ENCODE measurements at places on chromosomes 13 and 19. TPM values are rescaled to one million over a fixed set of nuclear protein-coding genes. Genes with fewer than 3 reads are reported as not detected.
A peak's percentile ranks its signal among the peaks of the same experiment; 100 is the strongest.

DNA sequence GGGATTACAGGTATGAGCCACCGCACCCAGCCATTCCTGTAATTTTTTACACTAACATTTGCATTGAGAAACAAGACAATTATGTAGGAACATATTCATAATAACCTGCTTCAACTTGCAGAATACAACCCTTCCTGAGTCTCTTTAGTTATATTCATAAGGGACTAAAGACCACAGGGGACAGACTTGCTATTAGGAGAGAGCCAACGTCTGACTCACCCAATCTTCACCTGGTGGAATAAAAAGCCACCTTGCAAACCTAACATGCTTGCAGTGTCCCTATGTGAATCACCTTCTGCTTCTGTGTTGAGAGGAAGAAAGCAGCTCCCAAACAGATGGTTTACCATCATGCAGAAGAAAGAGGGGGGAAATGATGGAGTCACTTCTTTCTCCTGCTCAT is 456.1 kb downstream of the PCDH9 start:
- H3K27ac ChIP-seq, result no peak overlapping the region
- no peak for DNase-seq
- no peaks in the 10 kb centered on the region for H3K4me1 ChIP-seq
- no peaks in the 10 kb centered on the region for H3K36me3 ChIP-seq

The VSTM1 gene
- total RNA-seq, result not detected

GRCh38 chr19:41887711-41888382 is 4.9 kb downstream of the ARHGEF1 start:
- no peak overlapping the region for H3K27ac ChIP-seq
- no peak overlapping the region for H3K4me3 ChIP-seq
- H3K36me3 ChIP-seq, result no peaks in the 10 kb centered on the region
- no peaks in the 10 kb centered on the region for H3K27me3 ChIP-seq
- no peak for DNase-seq
- peaks cover 42% of the 10 kb centered on the region for H3K4me1 ChIP-seq

DNA sequence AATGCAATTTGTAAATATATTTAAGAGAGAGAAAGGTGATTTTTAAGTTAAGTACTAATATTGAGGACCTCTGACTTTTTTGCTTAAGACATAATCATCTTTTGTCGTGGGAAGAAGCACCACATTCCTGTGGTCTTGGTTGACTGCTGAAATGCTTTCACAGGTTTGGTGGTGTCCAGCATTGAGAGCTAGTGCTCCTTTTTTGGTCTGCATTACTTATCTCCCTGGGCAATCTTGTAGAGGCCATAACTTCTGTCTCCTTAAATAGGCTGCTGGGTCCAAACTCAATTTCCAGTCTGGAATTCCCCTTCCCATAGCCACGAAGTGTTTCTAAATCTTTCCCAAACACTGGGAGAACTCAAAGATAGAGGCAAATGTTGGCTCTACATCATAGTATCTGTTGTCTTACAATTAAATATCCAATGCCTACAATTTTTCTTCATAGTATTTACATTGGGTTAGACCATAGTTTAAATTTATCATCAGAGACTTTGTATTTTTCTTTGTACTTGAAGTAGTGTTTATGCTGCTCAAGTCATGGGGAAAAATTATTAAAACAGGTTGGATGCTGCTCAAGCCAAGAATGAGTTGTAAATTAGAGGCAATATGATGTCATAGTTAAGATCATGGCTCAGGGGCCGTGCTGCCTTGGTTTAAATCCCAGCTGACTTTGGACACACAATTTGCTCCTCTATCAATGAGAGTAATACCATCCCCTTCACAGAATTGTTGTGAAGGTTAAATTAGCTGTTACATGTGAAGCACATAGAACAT is 105.6 kb downstream of the POSTN start:
- no peaks in the 10 kb centered on the region for H3K36me3 ChIP-seq
- H3K27ac ChIP-seq, result no peak overlapping the region
- peaks cover 3% of the 10 kb centered on the region for H3K4me1 ChIP-seq
- H3K27me3 ChIP-seq, result no peaks in the 10 kb centered on the region
- no peak overlapping the region for H3K4me3 ChIP-seq
- no peak for DNase-seq

The KLF12 gene
- 22.1 TPM for total RNA-seq

The PSG2 gene
- total RNA-seq, result not detected

- H3K36me3 ChIP-seq, result no peaks in the 10 kb centered on the region
- H3K4me1 ChIP-seq, result no peaks in the 10 kb centered on the region
- H3K27ac ChIP-seq, result peak overlapping the region; percentile 7
- no peak overlapping the region for H3K4me3 ChIP-seq
- no peak for DNase-seq
- H3K27me3 ChIP-seq, result no peaks in the 10 kb centered on the region
These were observed 16.0 kb downstream of the PIP5K1C start for GRCh38 chr19:3684054-3684816.
